SK-MEL-5 (cell line): ENCODE measurements at places on chromosomes 2 and 18. TPM values are rescaled to one million over a fixed set of nuclear protein-coding genes. Genes with fewer than 3 reads are reported as not detected.

GRCh38 chr2:70772486-70773155 is 4.6 kb upstream of the ADD2 start:
- no peak for DNase-seq

Gene IL1F10
- total RNA-seq, result not detected in 2 replicates

GRCh38 chr2:218010984-218011652 is 8.3 kb upstream of the TNS1 start:
- DNase-seq, result no peak

Gene EPB41L3
- 96.4 and 107 TPM in 2 replicates for total RNA-seq

DNA sequence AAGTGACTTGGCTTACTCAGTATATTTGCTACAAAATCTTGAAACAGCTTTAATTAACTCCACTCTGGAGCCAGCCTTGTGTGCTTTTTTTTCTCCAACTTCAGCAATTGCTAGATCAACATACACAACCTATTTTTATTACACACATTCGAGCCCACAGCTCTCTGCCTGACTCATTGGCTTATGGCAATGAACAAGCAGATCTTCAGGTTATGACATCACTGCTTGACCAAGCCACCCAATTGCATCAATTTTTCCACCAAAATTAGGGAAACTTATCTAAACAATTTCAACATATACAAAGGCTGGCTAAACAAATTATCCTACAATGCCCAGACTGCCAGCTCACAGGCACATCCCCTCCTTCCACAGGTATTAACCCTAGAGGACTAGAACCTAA is 39.6 kb upstream of the PDK1 start:
- no peak for DNase-seq

DNA sequence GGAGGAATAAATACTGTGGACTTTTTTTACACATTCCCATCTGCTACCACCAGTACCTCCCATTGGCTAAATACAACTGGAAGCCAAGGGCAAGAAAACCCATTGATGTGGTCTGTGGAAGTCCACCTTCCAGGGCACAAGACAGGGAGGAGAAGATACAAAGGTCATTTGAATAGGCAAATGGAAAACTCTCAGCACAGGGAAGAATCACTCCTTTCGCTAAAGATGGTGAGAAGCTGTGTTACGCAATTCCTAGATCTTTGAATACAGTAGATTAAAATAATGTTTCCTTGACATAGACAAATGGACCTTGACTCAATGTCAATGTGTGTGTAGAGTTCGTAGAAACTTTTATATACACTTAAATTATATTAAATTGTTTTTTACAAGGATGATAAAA is 70.9 kb upstream of the ERBB4 start:
- no peak for DNase-seq
